ENCODE measurements at places on chromosomes 12 and 14.
A peak's percentile ranks its signal among the peaks of the same experiment; 100 is the strongest.

DNA sequence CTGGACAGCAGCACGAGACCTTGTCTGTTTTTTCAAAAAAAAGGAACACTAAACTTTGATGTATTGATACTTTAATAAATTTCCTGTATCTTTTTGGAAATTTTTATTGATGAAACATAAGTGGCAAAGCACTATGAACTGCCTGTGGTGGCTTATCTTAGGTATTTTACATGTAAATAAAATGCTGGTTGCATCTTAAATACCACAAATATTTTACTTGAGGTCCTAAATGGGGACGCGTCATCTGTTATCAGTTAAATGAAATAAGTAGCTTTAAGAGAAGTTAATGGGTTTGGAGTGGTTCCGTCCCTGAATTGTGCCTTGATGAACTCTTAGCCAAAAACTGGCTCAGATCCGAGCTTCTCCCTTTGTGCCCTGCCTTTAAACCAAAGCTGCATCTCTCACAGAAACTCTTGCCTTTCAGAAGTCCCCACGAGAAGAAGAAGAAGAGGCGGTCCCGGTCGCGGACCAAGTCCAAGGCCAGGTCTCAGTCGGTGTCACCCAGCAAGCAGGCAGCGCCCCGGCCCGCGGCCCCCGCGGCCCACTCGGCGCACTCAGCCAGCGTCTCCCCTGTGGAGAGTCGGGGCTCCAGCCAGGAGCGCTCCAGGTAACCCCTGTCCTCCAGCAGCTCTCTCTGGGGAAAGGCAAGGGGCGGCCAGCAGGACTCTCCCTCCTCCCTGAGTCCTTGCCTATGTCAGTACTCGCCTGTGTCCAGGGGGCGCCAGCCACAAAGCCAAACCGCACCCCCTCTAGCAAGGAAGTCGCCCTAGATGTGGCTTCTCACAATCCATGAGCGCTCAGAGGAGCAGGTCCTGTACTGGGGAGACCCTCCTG lies 31.2 kb upstream of the MMP17 start:
- DNase-seq = peak; percentile 85

GRCh38 chr12:7835116-7835515 lies 37.6 kb downstream of the SLC2A14 start:
- no peak for DNase-seq

GRCh38 chr12:26906704-26907103 lies 31.1 kb downstream of the INTS13 start:
- DNase-seq = no peak

GRCh38 chr12:59695379-59695778 lies 99.5 kb downstream of the SLC16A7 start:
- DNase-seq = no peak

GRCh38 chr12:89825591-89826449 lies 117.2 kb upstream of the ATP2B1 start:
- DNase-seq = no peak

GRCh38 chr12:65764325-65764724 lies 60.0 kb upstream of the HMGA2 start:
- no peak for DNase-seq

GRCh38 chr12:122799641-122800243 lies 25.4 kb downstream of the CCDC62 start:
- peak; percentile 27 for DNase-seq

DNA sequence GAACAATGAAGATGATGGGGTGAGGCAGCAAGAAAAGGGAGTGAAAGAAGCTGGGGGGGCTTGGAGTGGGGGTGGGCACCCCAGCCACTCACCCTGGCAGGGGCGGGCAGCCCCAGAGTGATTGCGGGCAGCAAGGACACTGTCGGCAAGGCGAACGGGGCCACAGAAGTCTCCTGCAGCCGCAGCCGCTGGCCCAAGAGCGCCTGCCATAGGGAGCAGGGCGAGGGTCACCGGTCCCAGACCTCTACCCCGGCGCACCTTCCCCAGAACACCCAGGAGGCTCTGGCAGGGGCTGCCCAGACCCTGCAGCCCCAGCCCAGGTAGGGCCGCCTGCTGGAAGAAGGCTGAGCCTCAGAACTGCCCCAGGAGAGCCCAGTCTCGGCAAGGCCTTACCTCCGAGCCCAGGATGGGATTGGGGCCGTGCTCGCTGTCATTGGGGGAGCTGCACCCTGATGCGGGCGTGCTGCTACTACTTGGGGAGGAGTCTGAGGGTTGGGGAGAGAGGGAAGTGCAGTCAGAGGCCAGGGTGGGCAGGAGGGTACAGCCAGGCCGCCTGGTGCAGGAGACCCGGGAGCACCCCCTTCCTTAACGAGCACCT lies 22.9 kb downstream of the SLC48A1 start:
- no peak for DNase-seq

GRCh38 chr14:95862243-95862642 lies 14.4 kb upstream of the TUNAR start:
- peak; percentile 64 for DNase-seq

- DNase-seq = no peak
Observed at GRCh38 chr12:34142430-34142829, 120.1 kb downstream of the ALG10 start.

- DNase-seq = no peak
Observed at GRCh38 chr12:132659146-132659545, 28.0 kb downstream of the POLE start.

GRCh38 chr14:28671425-28671824 lies 95.2 kb upstream of the FOXG1 start:
- DNase-seq = no peak

DNA sequence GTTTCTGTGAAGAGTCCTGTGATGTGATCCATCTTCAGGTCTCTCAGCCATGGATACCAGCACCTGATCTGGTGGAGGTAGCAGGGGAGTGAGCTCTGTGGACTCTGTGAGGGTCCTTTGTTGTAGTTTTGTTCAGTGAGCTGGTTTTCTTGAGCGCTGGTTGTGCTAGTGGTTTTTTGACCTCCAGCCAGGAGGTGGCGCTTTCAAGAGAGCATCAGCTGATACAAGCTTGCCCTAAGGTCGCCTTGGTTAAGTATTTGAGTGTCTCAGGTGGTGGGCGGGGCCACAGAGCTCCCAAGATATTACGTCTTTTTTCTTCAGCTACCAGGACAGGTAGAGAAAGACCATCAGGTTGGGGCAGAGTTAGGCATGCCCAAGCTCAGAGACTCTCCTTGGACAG lies 139.7 kb downstream of the TTLL5 start:
- no peak for DNase-seq

DNA sequence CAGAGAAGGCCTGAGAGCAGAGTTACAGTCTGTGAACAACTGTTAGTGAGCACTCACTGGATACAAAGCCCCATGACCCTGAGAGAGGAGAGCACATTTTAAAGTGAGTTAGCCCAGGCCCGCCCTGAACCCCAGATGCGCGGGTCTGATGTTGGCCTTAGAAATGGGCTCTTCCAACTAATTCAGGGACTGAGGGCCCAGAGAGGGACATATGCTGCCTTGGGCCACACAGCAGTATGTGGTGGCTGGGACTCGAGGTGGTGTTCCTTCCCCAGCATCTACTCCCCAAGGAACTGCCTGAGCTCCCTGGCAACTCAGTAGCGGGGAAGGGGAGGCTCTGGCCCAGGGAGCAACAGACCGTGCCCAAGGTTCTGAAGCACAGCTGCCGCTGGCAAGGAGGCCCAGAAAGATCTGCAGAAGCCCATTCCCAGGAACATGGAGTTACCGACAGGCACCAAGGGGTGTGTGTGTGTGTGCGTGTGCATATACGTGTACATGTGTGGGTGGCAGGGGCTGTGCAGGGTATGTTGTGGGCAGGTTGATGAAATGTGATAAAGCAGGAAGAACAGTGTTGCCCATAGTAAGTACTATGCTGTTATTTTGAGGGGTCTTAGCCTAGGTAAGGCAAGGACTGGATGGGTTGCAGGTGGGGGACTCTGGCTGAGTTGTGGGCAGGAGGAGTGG lies 40.5 kb downstream of the KRT80 start:
- DNase-seq = no peak

DNA sequence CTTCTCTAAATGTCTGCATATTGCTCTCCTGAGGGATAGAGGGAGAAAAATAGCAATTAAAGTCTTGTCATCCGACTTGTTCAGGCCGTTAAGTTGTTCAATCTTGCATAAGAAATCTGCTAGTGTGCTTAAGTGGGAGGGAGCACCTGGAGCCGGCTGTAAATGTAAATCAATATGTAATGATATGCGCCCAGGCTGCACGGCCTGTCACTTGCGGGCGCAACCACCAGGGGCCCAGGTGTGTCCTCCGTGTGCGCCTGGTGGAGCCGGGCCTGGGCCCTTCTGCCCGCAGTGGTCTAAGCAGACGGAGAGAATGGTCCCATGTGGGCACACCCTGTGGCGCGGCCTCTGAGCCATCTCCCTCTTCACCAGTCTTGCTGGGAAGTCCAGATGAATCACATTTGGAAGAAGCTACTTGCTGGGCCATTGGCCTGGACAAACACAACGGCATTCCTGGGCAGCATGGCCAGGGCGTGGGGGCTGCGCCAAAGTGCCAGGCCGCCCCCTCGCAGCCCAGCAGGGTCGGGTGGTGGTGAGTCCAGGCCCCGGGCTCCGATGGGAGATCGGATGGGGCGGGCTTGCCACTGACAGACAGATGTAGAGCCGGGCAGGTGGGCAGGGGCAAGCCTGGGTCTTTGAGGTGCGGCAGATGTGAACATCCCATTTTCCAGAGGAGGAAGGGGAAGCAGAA lies 193.3 kb upstream of the C14orf180 start:
- DNase-seq = peak; percentile 68

DNA sequence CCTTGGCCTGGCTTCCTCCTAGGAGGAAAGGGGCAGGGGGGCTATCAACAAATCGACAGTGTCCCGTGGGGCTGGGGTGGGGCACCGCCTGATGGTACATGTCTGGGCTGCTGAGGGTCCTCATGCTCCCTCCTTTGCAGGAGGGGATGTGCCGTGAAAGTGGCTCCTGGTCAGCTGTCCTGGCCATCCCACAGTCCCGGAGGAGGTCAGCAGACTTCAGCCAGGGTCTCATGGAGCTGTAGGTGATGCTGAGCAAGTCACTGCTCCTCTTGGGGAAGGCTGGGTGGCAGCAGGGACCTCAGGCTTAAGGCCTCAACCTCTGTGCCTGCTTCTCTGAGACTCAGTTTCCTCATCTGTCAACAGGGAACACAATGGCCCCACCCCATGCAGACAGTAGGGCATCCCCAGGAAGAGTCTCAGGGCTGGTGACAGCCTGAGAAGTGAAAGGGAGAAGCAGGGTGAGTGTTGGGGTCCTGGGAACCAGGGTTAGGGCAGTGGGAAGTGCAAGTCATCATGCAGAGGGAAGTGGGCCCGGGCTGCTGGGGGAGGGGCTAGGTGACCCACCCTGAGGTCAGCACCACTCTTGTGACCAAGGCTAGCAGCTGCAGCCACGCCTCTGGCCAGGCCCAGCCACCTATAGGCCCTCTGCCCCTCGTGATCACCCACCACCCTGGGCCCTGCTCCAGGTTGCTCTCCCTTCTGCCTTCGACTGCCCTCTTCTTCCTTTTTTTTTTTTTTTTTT lies 4.4 kb upstream of the TNFAIP2 start:
- no peak for DNase-seq

DNA sequence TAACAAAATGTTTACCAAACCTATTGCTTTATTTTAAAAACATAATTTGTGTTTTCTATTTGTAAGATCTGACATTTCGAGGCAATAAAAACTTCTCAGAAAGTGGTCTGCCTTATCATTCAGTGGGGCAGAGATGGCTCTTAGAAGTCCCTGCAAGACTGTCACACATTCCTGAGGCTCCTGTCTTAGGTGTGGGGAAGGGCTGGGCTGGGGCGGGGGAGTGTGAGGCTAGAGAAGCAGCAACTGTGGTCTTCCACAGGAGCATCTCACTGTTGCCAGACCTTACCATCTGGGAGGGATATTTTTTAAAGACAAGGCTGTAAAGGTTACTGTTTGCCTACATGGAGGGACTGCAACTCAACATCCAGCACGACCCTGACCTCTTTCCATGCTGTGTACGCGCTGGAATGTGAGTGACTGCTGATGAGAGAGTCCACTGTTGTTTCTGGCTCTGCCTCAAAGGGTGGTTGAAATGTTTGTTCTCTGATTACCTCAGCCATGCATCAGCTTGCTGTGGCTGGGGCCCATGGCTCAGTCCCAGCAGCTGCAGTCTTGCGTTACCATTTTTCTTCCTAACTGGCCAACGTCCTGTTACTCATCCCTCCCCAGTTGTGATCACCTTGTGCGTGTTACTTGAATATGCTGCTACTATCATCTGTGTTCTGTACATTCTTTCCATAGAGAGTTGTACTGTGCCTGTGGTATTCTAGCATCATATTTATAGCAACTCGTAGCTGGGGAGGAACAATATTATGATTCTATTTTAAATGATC lies 12.4 kb downstream of the ERG28 start:
- DNase-seq = no peak

GRCh38 chr14:31059152-31059924 lies 33.2 kb upstream of the STRN3 start:
- DNase-seq = no peak

DNA sequence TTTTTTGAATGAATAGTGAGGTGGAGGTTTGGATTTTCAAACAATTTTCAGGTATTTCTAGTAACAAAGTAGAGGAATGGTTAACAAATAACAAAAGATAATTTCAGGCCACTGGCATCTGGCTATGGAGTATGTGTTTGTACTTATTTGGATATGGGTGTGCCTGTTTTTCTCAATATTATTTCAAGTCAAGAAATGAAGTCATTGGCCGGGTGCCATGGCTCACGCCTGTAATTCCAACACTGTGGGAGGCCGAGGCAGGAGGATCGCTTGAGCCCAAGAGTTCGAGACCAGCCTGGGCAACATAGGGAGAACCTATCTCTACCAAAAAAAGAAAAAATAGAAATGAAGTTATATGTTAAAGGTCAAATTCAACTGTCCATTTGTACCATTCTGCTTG lies 13.9 kb downstream of the SLC35E3 start:
- no peak for DNase-seq

DNA sequence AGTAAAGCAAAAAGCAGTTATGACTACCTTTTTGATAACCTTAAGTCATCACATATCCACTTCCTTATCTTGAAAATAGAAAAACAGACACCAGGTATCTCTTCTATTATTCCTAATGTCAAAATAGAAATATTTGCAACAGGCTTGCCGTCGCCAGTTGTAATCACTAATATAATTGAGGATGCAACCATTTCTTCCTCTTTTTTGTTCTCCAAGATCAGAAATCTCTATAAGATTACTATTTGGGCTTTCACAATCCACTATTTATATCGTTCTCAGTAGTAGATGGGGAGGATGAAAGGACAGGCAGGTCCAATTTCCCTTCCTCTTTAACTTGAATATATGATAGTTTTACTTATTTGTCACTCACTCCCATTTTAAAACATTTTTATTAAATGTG lies 130.2 kb upstream of the HMGA2 start:
- DNase-seq = no peak

GRCh38 chr12:108933949-108934348 lies 54.1 kb downstream of the DAO start:
- DNase-seq = no peak

DNA sequence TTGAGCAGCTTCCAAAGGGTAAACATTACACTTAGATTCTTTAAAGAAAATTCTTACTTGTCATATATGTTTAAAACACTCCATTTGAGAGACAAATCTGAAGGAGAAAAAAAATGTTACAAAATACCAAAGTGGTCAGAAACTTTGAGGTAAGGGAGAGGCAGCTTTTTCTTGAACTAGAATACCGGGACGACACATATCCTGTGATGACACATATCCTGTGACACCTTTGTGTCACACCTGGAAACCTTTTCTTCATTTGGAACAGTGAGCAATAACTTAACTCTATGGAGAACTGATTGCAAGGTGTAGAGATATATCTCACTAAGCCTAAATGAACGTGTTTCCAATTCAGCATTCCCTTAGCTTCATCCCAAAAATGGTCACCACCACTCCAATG lies 4.6 kb upstream of the GRIN2B start:
- DNase-seq = no peak

Data from H7 (cell line).